ENCODE measurements at places on chromosomes 4 and X. TPM values are rescaled to one million over a fixed set of nuclear protein-coding genes. Genes with fewer than 3 reads are reported as not detected.

Gene FGD1
- 5.7 TPM for total RNA-seq

DNA sequence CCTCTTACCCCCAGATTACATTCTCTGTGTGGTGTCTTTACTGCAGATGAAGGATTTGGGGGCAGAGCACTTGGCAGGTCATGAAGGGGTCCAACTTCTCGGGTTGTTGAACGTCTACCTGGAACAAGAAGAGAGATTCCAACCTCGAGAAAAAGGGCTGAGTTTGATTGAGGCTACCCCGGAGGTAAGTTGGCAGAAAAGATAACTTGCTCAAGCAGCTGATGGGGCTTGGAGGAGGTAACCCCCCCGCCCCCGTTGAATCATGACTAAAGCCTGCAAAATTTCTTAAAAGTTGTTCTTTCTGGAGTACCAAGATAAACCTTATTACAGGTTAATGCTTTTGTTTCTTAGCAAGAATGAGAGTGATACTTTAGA is 1.5 kb downstream of the CCNG2 start:
- no peak for DNase-seq

Gene NUDT11
- total RNA-seq, result 11.4 TPM

Gene CENPVL2
- not detected for total RNA-seq

- DNase-seq, result no peak
These were observed 9.2 kb upstream of the ATP6AP2 start for GRCh38 chrX:40571600-40571999.
